ENCODE measurements at places on chromosomes 13 and 19.

DNA sequence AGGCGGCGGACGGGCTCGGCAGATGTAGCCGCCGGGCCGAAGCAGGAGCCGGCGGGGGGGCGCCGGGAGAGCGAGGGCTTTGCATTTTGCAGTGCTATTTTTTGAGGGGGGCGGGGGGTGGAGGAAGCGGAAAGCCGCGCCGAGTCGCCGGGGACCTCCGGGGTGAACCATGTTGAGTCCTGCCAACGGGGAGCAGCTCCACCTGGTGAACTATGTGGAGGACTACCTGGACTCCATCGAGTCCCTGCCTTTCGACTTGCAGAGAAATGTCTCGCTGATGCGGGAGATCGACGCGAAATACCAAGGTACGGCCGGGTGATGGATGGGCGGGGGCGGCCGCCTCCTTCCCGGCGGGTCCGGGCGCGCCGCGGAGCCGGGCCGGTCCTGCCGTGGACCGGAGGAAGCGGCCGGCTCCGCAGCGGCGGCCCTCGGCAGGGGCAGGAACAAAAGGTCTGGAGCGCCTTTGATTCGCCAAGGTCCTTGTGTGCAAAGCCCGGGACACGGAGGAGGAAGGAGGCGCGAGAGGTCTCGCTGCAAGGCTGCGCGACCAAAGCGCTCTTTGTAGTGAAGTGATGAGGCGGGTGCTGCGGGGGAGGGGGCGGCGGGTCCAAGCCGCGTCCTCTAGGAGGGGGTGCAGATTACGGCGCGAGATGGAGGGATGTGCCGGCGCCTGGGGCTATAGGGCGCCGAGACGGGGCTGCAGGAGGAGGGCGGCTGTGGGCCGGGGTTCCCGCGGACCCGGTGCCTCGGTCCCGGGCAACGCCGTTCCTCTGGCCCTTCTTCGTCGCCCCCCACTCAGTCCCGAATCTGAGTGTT lies 689 bp downstream of the ING1 start:
- no peaks in the 10 kb centered on the region for H3K36me3 ChIP-seq
- no peaks in the 10 kb centered on the region for H3K27me3 ChIP-seq
- H3K4me3 ChIP-seq, result peak overlapping the region; percentile 72
- H3K4me1 ChIP-seq, result peaks cover 13% of the 10 kb centered on the region
- peak; percentile 58 for DNase-seq

DNA sequence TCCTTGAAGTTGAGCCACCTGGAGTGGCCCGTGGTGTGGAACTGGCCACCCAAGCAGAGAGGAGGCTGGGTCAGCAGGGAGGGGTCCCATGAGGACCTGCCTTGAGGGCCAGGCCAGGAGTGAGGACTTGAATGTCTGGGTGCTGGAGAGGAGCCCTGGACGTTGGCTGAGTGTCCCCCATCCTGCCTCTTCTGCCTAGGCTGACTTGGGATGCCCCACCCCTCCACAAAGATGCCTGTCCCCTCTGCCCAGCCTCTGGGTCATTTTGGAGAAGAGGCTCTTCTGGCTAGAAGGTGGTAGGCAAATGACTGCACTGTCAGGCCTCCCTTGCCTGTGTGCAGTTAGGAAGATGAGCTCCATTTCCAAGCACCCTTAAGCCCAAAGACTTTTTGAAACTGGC lies 1.7 kb downstream of the SSBP4 start:
- no peak overlapping the region for H3K27ac ChIP-seq
- H3K4me3 ChIP-seq, result no peak overlapping the region
- H3K4me1 ChIP-seq, result peaks cover 13% of the 10 kb centered on the region
- H3K36me3 ChIP-seq, result no peaks in the 10 kb centered on the region

DNA sequence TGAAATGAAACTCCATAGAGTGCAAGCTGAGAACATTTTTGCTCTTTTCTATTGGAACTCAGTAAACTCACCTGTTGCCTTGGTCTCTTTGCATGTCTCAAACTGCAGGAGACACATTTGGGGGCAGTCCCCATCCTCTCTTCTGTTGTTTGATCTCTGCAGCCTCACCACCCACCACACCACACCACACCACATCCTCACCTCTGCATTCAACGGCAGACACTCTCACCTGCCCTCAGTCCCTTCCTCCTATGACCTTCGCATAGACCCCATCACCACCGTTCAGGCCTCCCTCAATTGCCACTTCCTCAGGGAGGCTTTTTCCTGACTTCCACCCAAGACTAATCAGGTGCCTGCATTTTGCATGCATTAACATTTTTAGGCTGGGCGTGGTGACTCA lies 14.4 kb upstream of the TPM4 start:
- DNase-seq, result no peak
- no peak overlapping the region for H3K4me3 ChIP-seq
- H3K4me1 ChIP-seq, result no peaks in the 10 kb centered on the region

DNA sequence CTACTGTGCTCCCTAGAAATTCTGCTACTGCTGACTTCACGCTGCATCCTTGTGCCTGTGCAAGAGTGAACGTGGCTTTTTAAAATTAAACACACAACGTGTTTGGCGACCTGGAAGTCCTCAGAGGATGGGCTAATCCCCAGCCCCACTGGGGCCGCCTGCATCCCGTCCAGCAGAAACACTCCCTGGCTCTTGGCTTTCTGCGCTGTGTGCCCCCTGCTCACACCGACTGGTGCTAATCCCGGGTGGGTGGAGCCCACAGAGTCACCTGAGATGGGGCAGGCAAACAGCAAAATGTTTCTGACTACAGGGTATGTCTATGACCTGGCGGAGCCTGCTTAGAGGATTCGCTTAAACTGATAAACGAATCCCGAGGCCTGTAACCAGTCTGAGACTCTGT lies 15.1 kb downstream of the CAPS start:
- H3K36me3 ChIP-seq, result peaks cover 70% of the 10 kb centered on the region
- no peaks in the 10 kb centered on the region for H3K4me1 ChIP-seq
- DNase-seq, result no peak
- H3K27ac ChIP-seq, result no peak overlapping the region

DNA sequence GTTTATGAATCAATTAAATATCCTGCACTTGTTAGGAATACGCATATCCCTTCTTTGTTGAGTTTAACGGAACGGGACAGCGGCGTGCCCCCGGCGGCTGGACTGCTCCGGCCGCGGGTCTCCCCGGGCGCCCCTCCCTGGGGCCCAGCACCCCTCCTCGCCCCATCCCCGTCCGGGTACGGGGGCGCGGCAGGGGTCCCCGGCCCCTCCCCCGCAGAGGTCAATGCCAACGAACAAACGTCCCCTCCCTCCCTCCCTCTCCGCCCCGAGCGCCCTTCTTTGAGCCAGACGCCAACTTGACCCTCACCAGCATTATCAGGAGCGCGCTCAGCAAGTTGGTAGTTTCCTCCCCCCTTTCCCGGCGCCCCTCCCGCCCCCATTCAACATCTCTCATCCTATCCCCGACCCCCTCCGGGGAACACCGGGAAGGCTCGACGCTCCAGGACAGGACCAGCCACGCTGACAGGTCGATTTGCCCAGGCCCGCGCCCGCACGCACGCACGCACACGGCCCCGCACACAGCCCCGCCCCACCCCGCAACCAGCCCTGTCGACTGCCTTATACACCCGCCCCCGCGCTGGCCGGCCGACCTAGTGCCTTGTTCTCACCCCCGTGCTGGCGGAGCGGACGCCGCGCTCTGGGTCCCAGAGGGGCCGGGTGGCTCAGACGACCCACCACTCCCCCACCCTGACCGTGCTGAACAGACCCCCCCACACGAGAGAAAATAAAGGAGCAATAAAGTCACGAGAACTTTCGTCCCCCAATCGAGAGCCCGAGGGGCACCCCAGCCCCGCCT lies 5.0 kb downstream of the LYL1 start:
- no peak overlapping the region for H3K4me3 ChIP-seq
- no peak overlapping the region for H3K27ac ChIP-seq
- no peak for DNase-seq
- no peaks in the 10 kb centered on the region for H3K36me3 ChIP-seq
- H3K4me1 ChIP-seq, result peaks cover 3% of the 10 kb centered on the region

DNA sequence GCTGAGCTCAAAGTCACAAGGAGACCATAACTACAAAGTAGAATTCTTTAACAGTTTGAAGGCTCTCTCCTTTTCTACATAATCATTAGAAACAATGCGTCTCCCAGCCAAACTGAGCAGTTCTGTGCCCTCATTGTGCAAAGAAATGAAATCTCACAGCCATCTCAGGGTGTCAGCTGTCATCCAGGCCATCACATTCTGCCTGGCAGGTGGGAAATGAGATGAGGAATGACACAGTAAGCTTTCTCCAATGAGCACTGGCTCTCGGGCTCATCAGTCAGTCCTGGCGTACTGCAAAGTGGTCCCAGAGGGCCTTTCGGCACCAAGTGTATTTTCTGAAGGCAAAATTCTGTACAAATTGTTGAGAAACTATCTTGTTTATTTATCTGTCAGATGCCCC lies 306.5 kb downstream of the KCTD12 start:
- DNase-seq, result no peak
- H3K36me3 ChIP-seq, result no peaks in the 10 kb centered on the region
- H3K27ac ChIP-seq, result no peak overlapping the region
- no peak overlapping the region for H3K4me3 ChIP-seq
- H3K4me1 ChIP-seq, result no peaks in the 10 kb centered on the region
- no peaks in the 10 kb centered on the region for H3K27me3 ChIP-seq

GRCh38 chr13:39600766-39601165 lies 2.2 kb downstream of the LHFPL6 start:
- DNase-seq, result peak; percentile 27
- H3K4me1 ChIP-seq, result peaks cover 5% of the 10 kb centered on the region
- peaks cover 13% of the 10 kb centered on the region for H3K27me3 ChIP-seq
- H3K36me3 ChIP-seq, result no peaks in the 10 kb centered on the region
- no peak overlapping the region for H3K4me3 ChIP-seq

- H3K4me3 ChIP-seq, result no peak overlapping the region
- DNase-seq, result no peak
- peaks cover 4% of the 10 kb centered on the region for H3K36me3 ChIP-seq
- H3K27me3 ChIP-seq, result no peaks in the 10 kb centered on the region
- no peaks in the 10 kb centered on the region for H3K4me1 ChIP-seq
- no peak overlapping the region for H3K27ac ChIP-seq
Observed at GRCh38 chr19:38942471-38943181, 11.9 kb downstream of the MRPS12 start.

GRCh38 chr13:92549276-92549675 lies 677.3 kb upstream of the GPC6 start:
- no peaks in the 10 kb centered on the region for H3K4me1 ChIP-seq
- no peaks in the 10 kb centered on the region for H3K36me3 ChIP-seq
- no peak overlapping the region for H3K27ac ChIP-seq
- no peak for DNase-seq

DNA sequence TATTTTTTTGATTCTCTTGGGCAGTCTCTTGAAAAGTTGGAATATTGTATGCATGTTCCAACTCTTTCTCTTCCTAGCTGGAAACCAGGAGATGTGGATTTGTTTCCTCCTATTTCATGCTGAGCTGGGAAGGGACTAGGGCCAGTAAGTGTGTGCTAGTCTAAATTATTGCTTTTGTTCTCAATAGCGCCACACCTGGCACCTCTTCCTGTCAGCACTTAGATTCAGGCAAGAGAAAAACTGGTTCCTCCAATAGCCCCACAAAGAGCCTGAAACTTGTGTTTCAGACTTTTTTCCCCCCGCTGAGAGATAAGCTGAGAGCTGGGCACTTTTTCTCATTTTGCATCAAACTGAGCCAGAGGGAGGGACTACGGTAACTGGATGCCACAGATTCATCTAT lies 353.4 kb downstream of the OLFM4 start:
- no peak overlapping the region for H3K27ac ChIP-seq
- H3K27me3 ChIP-seq, result no peaks in the 10 kb centered on the region
- no peak overlapping the region for H3K4me3 ChIP-seq
- no peak for DNase-seq

GRCh38 chr19:47023448-47023794 lies 3.8 kb downstream of the NPAS1 start:
- peaks cover 9% of the 10 kb centered on the region for H3K4me1 ChIP-seq
- H3K27ac ChIP-seq, result no peak overlapping the region
- peaks cover 80% of the 10 kb centered on the region for H3K27me3 ChIP-seq
- H3K36me3 ChIP-seq, result no peaks in the 10 kb centered on the region

GRCh38 chr13:57612568-57612967 lies 19.0 kb upstream of the PCDH17 start:
- no peak for DNase-seq
- no peaks in the 10 kb centered on the region for H3K4me1 ChIP-seq
- H3K27ac ChIP-seq, result no peak overlapping the region
- H3K27me3 ChIP-seq, result no peaks in the 10 kb centered on the region
- H3K36me3 ChIP-seq, result no peaks in the 10 kb centered on the region

DNA sequence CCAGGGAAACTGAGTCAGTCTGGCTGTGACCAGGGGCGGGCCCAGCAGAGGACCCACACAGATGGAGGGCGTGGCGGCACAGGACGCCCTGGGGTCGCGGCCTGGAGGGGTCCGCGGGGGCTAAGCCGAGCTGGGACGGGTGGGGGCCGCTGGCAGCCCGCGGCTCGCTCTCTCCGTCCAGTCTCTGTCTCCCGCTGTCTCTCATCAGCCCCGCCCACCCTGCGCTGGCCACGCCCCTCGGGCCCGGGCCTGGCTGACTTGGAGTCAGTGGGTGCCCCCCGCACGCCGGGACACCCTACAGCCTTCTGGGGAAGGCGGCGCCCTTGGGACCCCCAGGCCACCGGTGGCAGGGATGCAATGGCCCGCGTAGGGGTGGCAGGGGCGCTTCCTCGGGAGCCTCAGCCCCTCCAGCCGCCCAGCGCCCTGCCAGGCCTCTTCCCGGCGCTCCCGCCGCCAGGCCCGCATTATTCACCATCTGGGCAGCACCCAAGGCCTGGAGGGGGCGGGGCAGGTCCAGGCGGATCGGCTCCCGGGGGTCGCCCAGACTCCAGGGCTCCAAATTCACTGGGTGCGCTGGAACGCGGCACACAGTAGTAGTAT lies at the start of gene TBXA2R:
Gene TBXA2R, minus strand, starts transcription at position 186 of the 600 bp plus-strand sequence. CDS start 6,241 bp downstream, outside the sequence.
- peak; percentile 28 for DNase-seq
- peaks cover 16% of the 10 kb centered on the region for H3K27me3 ChIP-seq
- peak within 1 kb of the TSS; percentile 13 for H3K4me3 ChIP-seq
- H3K36me3 ChIP-seq, result peaks cover 5% of the 10 kb centered on the region

DNA sequence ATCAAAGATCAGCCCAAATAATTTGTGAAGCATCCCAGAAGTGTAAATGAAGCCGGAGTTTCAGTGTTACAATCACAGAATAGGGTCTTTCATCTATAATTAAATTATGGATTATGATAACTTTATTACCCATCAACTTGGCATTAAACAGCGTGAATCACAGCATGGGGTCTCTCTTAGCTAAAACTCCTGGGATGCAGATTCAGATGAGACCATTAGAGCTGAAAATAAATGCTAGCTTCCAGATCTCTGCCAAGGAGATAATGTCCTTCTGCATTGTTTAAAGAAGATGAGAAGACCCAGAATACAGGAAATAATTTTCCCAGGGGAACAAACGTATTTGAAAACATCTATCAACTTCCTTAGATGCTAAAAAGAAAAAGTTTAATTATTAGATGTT lies 546.0 kb upstream of the PCDH9 start:
- no peak overlapping the region for H3K27ac ChIP-seq
- no peaks in the 10 kb centered on the region for H3K4me1 ChIP-seq
- no peak for DNase-seq
- H3K4me3 ChIP-seq, result no peak overlapping the region
- no peaks in the 10 kb centered on the region for H3K27me3 ChIP-seq
- no peaks in the 10 kb centered on the region for H3K36me3 ChIP-seq

- H3K27me3 ChIP-seq, result no peaks in the 10 kb centered on the region
- H3K4me1 ChIP-seq, result peaks cover 31% of the 10 kb centered on the region
- H3K27ac ChIP-seq, result peak within 1 kb of the TSS; percentile 95
Observed at GRCh38 chr19:16888629-16889365, at the start of gene F2RL3. F2RL3 (plus strand) TSS chr19:16888999; CDS start chr19:16889190, 191 bp downstream.
